Right ventricle myocardium inferior (tissue), 1 donor: ENCODE measurements at places on chromosomes 3 and 15. TPM values are rescaled to one million over a fixed set of nuclear protein-coding genes. Genes with fewer than 3 reads are reported as not detected.

DNA sequence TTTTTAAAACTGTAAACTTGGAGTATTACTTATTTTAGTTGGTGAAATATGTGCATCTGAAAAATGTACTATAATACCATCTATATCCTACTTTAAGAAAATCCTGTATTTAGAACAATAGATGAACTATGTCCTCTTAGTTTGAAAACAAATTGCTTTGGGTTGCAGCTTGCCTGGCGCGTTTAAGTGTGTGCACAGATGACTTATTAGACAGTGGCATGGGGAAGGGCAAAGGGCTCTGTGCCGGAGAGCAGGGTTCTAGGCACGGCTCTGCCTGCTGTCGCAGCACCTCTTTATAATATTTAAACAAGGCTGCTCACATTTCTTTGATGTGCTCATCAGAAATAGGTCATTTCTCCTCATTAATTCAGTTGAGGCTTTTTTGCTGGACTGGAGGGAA lies 10.0 kb downstream of the PXK start:
- no peak for DNase-seq

GRCh38 chr3:188827576-188827975 lies 344.2 kb upstream of the TPRG1 start:
- no peak for DNase-seq

- DNase-seq = no peak
Measured at GRCh38 chr15:89374086-89374981, 39.7 kb upstream of the POLG start.

DNA sequence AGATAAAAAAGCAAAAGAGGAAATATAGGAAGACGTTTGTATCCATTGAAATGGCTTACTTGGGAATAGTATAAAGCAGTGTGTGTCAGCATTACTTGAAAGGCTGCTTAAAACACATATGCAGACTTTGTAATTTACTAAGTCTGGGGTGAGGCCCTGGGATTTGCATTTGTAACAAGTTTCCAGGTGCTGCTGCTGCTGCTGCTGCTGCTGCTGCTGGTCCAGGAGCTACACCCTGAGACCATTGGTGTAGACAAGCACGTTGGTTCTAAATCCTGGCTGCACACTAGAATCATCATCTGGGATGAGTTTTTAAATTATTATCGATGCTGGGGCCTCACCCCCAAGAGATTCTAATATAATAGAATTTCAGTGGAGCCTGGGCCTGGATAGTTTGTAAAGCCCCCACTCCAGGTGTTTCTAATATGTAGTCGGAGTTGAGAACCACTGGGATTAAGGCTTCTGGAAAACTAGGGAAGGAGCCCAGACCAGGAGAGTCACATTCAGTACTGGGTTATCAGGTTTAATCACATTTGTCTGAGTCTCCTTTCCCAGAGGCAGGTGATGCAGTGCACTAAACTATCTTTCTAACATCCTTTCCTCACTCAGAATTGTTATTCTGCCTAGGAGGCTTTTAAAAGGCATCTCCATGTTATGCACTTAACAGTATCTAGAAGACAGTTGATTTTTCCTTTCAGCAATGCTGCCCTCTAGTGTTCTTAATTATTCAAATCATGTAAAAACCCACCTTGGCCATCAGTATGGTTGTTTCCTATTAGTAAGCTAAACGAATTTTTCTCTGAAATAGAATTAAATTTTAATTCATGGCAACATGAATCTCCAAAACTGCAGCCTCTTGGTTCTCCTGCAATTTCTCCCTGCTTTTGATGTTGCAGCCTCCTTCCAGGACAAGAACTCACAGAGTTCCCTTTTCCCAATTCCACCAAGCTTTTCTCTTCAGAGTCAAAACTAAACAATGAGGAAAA lies 45.4 kb downstream of the SSR3 start:
- DNase-seq = no peak

Gene GOLGA8S
- 0.30 TPM for total RNA-seq

GRCh38 chr3:3081381-3082233 lies 28.6 kb downstream of the IL5RA start:
- no peak for DNase-seq

DNA sequence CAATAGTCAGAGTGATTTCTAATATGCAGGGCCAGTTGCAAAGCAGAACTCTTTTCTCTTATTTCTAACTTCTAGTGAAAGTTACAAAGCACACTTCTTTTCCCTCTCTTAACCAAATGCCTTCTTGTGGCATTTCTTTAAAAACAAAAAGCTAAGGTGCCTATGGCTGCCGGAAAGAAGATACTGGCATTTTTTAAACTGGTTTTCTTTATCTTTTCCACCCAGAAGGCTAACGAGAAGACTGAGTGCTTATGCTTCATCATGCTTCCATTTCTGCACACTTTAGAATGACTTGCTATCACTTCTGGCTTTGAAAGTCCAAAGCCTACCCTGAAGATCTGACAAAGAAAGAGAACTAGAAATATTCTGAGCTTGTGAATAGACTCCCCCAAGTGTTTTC lies 141.3 kb downstream of the P2RY1 start:
- DNase-seq = no peak

Gene GPR87
- total RNA-seq = not detected

Gene BRK1
- 98.2 TPM for total RNA-seq

GRCh38 chr3:116001151-116001621 lies 377.9 kb downstream of the GAP43 start:
- no peak for DNase-seq

DNA sequence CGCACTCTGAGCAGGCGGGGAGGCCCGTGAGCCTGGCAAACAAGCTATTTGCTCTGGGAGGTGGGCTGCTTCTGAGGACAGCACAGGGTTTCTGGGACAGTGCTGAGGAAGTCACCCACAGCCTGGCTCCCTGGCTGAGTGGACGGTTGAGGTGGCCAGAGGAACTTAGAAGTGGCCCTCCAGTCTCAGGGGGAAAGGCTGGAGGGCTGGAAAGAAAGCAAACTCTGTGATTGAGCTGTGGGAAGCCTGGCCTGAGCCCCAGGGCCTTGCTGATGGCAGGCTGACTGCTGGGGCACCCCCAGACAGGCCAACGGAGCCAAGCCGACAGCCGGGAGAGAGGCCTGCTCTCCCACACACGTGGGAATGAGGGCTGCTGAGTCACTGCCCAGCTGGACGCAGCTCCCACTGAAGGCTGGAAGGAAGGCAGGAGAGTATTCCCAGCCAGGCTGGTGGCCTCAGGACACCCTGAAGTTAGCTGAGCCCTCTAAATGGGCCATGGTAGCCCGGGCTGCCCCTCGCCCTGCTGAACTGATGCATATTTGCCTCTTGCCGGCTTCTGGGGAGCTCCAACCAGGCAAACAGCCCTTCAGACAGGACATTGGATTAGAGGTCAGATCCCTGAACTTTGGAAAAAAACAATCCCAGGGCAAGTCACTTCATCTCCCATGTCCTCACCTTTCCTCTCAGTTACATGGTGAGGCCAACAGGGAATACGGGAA lies 98.0 kb upstream of the TLE3 start:
- DNase-seq = peak; percentile 92

Gene KLHL25
- 4.5 TPM for total RNA-seq

DNA sequence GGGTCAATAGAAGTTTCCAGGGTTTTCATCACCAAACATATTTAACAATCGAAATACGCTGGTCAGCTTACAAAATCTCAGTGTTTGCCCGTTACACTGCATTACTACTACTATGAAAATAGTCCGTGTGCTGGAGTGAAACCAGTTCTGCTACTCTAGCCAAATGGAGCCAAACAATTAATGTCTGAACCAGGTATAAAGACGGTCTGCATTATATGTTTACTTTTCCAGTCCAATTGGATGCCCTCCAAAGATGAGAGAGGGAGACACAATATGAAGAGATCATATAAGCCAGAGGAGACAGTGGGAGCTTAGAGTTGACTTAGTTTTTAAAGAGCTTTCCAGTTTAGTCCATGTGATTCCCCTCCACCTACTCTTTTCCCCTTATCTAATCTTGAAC lies 6.3 kb upstream of the DUT start:
- DNase-seq = no peak

- DNase-seq = no peak
Measured at GRCh38 chr3:66432767-66433521, 67.9 kb downstream of the LRIG1 start.

Gene DNAH12
- total RNA-seq = not detected

DNA sequence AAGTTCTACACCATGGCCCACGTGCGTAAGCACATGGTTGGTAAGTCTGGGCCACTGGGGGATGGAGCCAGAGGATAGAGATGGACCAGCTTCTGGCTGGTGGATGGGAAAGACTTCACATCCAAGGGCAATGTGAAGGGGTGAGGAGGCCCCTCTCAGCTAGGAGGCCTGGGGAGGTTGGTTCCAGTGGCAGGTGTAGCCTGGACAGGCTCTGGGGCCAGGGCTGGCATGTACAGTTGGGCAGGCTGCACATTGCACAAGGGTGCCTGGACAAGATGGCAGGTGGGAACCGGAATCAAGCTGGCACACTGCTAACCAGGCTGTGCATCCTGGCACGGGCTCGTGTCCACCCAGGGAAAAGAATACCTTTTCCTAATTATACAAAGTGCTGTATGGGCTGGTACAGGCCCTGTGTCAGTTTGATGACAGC lies 8.1 kb downstream of the ZBTB47 start:
- no peak for DNase-seq

GRCh38 chr15:70219256-70219895 lies 121.7 kb upstream of the TLE3 start:
- no peak for DNase-seq

Gene DOCK3
- total RNA-seq = 3.9 TPM

- DNase-seq = no peak
Measured at GRCh38 chr15:78090422-78091063, 1.8 kb upstream of the SH2D7 start.

- no peak for DNase-seq
Measured at GRCh38 chr3:113548501-113548900, 16.1 kb downstream of the SIDT1 start.

- DNase-seq = no peak
Measured at GRCh38 chr3:115691964-115692363, 68.7 kb downstream of the GAP43 start.

- DNase-seq = no peak
Measured at GRCh38 chr3:126292318-126293070, 64.7 kb downstream of the KLF15 start.

Gene GRAMD1C
- total RNA-seq = 2.4 TPM

Gene MESP1
- 7.4 TPM for total RNA-seq

Gene TTC21A
- total RNA-seq = 1.2 TPM

Gene C2CD4A
- total RNA-seq = not detected

Gene RFT1
- total RNA-seq = 11.0 TPM

- DNase-seq = no peak
Measured at GRCh38 chr3:157408499-157409149, 28.0 kb upstream of the PTX3 start.
